ENCODE measurements at places on chromosomes 13 and 19.

- no peak for DNase-seq
These were observed 5.5 kb upstream of the IFI30 start for GRCh38 chr19:18167975-18168645.

GRCh38 chr13:29137995-29138394 is 317.9 kb downstream of the MTUS2 start:
- DNase-seq: no peak

GRCh38 chr13:73287831-73288230 is 229.0 kb downstream of the KLF5 start:
- no peak for DNase-seq

- no peak for DNase-seq
These were observed 1.1 kb upstream of the PSMC4 start for GRCh38 chr19:39969681-39970424.

DNA sequence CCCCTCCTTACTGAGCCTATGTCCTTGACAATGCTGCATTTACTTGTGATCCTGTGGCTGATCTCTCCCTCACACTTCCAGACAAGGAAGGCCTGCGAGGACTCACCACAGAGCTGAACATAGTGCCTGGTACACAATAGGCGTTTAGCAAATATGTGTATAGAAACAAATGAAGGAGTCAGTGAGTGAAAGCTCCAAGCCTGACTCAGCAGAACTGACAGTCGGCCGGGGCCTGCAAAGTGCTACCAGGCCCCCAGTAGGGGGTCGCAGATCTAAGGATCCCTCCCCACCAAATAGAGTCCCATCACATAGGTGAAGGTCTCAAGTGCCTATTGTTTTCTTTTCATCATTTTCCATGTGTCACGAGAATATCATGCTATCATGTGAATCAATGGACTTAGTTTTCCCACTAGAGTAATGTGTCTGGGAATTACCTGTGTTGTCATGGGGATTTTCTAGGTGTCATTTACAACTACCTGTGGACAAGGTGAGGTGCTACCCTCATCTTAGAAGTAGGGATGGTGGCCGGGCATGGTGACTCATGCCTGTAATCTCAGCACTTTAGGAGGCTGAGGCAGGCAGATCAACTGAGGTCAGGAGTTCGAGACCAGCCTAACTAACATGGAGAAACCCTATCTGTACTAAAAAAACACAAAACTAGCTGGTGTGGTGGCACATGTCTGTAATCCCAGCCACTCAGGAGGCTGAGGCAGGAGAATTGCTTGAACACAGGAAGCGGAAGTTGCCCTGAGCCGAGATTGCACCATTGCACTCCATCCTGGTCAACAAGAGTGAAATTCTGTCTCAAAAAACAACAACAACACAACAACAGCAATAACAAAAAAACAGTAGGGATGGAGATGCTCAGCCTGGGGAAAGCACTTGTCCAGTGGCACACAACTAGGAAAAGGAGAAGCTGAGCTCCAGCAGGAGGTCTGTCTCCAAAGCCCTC is 50.3 kb upstream of the CYP2A7 start:
- DNase-seq: no peak

- no peak for DNase-seq
These were observed 24.4 kb downstream of the B3GLCT start for GRCh38 chr13:31224174-31224669.

- no peak for DNase-seq
These were observed 46.3 kb upstream of the KATNAL1 start for GRCh38 chr13:30353471-30354215.

- no peak for DNase-seq
These were observed 113.3 kb upstream of the KL start for GRCh38 chr13:32902874-32903273.

DNA sequence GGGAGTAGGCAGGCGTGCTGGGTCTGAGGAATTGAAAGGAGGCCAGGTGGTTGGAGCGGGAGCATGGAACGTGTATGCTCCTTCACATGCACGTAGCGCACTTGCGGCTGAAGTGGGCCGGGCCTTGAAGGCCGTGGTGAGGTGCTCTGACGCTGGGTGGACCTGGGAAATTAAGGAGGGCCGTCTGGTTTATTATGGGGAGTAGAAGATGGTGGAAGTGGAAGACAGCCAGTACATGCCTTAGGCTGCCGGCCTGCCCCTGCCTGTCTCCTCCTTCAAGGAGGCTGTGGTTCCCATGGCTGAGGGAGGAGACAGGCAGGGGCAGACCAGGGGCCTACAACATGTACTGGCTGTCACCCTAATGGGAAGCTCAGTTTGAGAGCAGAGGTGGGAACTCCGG is 23.9 kb downstream of the GATAD2A start:
- no peak for DNase-seq

- DNase-seq: no peak
These were observed 478.4 kb downstream of the TSHZ3 start for GRCh38 chr19:30870876-30871275.

- DNase-seq: no peak
These were observed 1.2 kb downstream of the LONP1 start for GRCh38 chr19:5718579-5719273.

DNA sequence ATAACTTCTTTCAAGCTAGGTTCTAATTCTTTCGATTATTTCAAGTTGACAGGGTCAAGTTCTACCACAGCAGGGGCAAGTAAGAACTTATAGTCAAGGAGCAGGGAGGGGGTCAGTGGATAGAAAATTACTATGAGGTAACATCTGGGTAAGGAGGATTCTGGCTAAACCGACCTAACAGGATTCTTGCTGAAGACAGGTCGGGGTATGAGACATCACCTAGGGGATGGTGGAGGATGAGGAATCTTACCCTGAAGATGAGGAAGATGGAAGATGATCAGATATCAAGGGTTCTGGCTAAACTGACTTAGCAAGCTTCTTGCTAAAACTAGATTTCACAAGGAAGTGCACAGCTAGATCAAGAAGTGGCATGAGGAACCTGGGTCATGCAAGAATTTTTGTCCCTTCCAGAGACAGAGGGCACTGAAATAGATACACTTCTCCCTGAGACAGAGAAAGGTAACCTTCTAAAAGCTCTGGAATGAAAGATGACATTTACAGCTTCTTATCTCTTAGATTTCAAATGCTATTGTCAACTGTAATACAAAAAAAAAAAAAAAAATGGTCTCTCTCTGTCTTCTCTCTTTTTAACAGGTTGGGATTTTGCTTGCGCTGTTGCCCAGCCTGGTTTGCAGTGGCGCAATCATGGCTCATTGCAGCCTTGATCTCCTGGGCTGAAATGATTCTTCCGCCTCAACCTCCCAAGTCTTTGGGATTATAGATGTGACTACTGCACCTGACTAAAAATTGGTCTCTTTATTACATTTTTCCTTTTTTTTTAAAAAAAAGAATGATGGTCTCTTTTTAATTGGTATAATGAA is 9.6 kb upstream of the METTL21C start:
- DNase-seq: peak; percentile 41

DNA sequence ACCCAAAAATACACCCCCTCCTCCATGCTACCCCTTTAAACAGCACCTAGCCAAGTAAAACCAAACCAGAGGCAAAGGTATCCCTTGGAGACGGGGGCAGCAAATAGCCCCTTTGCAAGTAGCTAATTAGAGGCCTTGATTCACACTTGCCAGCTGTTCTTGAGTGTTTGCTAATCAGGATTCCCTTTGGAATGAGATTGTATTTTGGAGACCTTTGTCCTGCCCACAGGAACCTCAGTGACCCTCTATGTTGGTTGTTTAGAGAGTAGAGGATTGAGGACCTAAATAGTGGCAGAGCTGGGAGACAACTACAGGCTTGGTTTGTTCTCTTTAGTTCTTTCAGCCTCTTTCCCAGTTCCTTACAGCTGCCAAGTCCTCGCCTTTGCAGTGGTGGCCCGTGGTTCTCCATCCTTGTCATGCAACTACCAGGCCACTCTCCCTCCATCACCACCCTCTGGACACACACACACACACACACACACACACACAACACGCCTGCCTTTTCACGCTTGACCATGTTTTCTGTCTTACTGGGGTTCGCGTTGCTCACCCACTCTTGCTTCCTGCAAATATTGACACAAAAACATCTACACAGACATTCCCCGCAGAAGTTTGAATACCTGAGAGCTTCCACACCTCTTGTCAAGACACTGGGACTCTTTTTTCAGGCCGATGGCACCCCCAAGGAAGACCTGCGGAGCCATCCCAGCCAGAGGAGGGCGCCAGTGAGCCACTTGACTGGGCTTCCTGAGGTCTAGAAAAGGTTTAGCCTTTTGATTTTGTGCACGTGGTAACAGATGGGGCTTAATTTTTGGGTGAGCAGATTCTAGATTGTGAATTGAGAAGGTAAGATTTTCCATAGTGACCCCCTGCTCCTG is 80.0 kb upstream of the GPR183 start:
- no peak for DNase-seq

- no peak for DNase-seq
These were observed 112.7 kb downstream of the OLFM4 start for GRCh38 chr13:53141336-53141735.

DNA sequence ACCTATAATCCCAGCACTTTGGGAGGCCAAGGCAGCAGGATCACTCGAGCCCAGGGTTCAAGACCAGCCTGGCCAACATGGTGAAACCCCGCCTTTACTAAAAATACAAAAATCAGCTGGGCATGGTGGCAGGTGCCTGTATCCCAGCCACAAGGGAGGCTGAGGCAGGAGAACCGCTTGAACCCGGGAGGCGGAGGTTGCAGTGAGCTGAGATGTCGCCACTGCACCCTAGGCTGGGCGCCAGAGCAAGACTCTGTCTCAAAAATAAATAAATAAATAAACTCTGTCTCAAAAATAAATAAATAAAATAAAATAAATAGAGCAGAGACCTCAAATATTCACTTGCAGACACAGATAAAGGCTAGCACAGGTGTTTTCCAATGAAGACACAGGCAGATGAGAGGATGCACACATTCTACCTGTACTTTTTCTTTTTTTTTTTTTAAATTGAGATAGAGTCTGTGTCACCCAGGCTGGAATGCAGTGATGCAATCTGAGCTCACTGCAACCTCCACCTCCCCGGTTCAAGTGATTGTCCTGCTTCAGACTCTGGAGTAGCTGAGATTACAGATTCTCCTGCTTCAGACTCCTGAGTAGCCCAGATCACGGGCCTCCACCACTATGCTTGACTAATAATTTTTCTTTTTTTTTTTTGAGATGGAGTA is 2.7 kb upstream of the RPS16 start:
- DNase-seq: no peak

DNA sequence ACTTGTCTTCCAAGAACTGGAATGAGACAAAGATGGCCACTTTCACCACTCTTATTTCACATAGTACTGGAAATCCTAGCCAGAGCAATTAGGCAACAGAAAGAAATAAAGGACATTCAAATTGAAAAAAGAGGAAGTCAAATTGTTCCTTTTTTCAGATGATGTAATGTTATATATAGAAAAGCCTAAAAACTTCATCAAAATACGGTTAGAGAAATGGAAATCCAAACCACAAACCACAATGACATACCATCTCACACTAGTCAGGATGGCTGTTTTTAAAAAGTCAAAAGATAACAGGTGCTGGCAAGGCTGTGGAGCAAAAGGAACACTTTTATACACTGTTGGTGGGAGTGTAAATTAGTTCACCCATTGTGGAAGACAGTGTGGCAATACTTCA is 113.3 kb upstream of the SPRY2 start:
- no peak for DNase-seq

GRCh38 chr13:28510542-28510941 is 15.6 kb upstream of the FLT1 start:
- no peak for DNase-seq

DNA sequence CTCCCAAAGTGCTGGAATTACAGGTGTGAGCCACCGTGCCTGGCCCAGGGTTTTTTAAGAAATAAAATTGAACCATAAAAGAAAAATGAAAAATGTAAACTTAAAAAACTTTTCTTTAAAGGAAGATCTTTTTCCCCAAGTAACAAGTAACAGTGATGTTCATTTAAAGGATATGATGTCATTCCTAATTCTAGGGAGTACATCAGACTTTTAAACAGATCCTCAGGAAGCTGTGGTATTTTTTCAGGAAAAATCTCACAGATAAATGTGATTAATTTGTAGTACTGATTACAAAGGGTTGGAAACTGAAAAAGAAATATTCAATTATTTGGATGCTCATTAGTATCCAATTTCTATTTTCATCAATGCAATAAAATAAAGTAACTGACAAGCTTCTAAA is 14.6 kb upstream of the EEF1AKMT1 start:
- DNase-seq: no peak

- DNase-seq: no peak
These were observed 43.6 kb downstream of the RASA3 start for GRCh38 chr13:114088863-114089262.

DNA sequence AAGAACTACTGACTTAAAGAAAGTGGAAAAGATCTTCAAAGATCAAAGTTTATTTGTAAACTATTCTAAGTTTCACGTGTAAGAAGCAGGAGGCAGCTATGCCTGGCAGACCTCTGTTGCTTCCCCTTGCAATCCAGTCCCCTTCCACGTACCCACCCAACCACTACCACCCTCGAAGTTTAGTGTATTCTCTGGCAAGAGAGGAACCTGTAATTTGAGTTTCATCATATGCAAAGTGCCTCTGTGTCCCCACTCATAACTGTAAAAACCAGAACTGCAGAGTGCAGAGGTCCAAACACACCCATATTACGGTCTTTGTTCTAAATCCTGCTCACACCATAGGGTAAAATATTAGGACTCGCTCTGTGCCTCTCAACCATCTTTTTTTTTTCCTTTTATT is 75.8 kb upstream of the FRY start:
- no peak for DNase-seq

DNA sequence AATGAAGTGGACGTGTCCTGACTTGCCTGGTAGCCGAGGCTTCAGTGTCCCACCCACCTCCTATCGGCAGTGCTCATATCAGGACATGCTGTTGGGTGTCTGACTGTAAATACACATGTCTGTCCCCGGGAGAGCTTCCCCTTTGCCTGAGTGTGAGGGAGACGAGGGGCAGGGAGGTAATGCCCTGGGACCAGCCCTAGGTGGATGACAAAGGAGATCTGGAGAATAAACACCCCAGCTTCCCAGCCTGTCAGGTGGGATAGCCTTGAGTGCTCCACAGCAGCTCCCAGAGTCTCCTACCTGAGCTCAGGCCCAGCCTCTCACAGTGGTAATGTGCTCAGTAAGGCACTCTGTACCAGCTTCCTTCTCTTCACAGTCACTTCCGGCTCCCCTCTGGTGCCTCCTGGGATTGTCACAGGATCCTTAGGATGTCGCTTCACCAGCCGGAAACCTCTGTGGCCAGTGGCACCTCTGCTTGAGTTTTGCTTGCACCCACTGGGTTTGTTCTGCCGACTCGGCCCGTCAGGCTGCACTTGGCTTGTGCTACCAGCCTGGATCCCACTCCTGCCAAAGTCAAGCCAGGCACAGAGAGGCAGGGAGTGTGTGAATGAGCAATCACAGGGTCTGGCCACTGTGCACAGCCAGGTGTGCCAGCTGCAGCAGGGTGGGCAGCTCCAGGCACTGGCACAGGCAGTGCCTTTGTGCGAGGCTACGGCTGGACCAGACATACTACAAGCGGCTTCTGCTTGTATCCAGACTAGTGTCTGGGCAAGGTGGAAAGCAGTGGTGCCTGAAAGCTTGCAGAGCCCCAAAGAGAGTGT is 54.4 kb upstream of the RGCC start:
- DNase-seq: no peak

DNA sequence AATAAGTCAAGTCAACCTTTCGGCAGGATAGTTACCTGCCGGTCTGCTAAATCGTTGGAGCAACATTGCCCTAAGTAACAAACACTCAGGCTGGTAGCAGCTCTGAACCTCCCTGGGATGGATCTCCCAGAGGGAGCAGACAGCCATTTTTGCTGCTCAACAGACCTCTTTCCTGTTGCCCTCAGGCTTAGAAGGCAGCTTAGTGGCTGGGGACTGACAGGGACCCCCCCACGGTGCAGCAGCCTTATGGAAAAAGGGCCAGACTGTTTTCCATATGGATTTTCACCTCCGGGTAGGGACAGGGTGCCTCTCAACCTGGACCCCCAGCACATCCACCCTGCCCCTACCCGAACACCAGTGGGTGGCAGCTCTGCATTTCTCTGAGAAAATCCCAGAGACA is 49.7 kb downstream of the UBL3 start:
- no peak for DNase-seq

All from epithelial cell of prostate (primary cell).